ENCODE measurements at places on chromosomes 11 and 22.

DNA sequence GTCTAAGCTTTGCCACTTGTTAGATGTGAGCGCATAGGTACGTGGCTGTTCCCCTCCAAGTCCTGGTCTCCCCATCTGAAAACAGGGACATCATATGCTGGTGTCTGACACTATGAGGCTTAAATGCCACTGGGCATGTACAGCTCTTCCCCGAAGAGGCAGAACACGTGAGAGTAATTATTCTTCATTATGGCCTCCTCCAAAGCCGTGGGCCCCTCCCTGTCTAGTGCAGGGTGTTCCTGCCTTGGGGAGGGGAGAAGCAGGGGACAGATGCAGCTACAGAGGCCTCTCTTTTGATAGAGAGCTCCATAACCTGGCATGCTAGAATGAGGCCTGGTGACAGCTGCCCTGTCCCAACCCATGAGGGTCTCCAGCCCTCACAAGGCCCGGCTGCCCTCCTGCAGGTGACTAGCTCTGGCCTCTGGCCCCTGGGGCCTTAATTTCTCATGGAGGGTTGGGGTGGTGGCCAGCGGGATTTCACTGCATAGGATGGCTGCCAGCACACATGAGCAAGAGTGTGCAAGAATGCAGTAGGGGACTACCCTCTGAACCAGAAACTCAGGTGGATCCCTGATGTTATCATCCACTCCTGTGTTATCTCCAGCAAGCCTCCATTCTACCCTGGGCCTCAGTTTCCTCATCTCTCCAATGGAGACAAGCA is 334.6 kb downstream of the MN1 start:
- no peak for DNase-seq

DNA sequence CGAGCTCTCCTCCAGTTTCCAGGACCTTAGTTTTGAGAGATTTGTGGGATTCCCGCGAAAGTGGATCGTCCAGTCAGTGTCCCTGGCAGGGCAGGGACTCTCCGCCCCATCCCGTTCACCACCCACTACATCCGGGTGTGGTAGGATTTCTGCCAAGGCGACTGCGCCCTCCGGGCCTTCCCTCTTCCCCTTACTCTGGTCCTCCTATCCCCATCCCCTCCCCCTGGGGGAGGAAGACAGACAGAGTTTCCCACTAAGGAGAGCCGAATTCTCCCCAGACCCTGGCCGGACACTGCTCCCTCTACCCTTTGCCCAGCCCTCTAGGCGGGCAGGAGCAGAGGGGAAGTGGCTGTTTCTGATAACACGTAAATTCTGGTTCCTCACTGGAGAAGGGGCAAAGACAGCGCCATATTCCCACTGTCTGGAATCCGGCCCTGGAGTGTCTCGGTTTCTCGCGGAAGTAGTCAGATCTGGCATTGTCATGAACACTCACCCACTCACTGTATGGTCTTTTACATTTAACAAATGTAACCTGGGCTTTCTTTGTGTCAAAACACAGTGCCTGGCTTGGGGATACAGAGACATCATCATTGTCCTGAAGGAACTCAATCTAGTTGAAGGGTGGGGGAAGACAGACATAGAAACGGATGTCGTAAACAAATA is 1.1 kb upstream of the NECTIN1 start:
- DNase-seq = no peak

DNA sequence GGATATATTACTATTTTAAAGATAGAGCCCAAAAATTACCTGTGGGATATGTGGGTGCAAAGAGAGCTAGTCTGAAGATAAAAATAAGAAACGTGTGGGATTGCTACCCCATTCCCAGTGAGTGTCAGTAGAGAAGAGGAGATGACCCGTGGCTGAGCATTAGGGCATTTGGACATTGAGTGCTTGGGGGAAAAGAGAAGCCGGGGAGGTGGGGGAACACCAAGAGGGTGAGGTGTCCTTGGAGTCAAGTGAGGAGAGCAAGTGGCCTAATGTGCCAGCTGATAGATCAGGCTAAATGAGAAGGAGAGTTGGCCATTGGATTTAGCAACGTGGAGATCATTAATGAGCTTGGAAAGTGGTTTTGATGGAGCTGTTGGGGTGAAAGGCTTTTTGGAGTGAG is 1.2 kb downstream of the POLR2F start:
- DNase-seq = no peak

- DNase-seq = no peak
Measured at GRCh38 chr11:4103269-4103668, 8.7 kb downstream of the RRM1 start.

DNA sequence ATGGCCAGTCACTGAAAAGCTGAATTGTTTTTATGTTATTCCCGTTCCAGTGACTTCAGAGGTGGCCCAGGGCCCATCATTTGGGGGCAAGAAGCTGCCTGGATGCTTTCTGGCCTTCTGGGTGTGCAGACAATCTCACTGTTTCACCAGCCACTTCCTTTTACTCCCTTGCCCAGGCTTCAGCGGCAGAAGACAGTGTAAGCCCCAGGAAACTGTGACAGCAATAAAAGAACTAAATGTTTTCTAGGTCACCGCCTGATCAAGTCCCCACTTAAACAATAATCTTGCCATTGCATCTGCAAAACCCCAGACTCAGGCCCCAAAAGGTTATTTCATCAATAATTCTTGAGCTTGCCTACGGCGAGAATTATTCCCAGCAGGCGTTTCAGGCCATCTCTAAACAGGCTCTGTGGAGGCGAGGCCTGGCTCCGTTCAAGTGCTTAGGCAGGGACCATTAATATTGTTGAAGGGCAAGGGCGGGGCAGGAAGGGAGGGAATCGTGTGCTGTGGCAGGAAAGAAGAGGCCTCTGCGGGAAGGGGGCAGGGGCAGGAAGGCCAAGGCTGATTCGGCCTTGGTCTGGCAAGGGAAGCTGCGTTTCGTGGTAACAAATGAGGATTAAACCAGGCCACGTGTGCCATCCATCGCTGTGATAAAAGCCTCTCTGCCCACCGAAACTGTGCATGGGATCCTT is 252.3 kb downstream of the KIRREL3 start:
- no peak for DNase-seq

DNA sequence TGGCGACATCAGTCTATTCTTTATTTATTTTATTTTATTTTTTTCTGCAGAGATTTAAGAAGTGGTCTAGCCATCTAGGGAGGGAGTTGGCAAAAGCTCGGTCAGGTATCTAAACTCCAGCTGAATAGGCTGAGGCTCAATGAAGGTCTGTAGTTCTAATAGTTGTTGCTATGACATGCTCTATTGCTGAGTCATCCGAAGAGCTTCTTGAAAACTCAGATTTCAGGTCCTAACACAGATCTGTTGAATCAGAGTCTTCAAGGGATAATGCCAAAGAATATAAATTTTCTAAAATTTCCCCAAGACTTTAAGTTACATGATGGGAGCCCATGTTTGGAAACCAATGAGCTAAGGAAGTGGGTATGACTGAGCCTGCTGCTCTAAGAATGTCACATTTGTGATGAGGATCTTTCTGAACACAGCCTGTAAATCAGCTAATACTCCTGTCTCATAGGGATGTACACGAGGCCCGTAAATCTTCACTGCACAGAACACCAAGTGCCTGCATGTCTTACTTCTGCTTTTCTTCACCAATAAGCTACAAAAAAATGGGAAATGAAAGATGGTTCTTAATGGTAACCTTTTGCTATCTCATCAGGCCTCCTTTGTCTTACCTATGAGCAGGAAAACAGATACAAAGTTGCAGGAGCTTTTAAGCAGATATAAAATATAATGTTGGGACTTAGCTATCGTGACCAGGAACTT is 901.4 kb upstream of the API5 start:
- DNase-seq = no peak

GRCh38 chr22:19652316-19652715 is 62.0 kb upstream of the SEPTIN5 start:
- DNase-seq = no peak

DNA sequence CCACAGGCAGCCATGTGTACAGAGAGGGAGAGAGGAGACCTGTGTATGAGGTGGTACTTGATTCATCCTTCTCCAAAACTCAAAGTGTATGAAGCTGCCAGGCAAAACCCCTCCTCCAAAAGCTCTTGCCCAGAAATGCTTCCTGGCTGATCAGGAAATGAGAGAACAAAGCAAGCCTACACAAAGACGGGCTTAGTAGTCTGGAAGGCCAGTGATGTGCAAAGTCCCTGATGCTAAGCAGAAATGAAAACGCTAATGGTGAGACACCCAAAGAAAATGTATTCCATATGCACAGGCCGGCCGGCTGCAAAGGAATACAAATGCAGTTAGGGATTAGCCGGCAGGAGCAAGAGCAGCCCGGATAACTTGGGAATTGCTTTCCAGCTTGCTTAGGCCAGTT is 234.9 kb upstream of the CADM1 start:
- no peak for DNase-seq

GRCh38 chr22:42217752-42218280 is 52.6 kb downstream of the TCF20 start:
- no peak for DNase-seq

DNA sequence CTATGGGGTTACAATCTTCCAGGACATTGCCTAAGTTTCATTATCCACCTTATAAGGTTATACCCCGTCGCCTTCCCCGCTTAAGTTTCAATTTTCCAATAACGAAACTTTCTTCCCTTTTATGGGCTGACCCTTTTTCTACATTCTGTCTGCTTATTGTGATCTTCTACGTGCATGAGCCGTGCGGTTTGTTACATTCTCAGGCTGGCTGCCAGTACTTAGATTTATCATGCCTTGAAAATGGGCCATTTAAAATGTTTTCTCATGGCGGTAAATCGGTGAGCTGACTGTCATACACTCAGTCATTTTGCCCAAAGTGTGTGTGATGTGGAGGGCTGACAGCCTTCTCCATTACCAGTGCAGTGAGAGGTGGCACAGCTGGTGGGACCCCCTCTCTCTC is 23.3 kb downstream of the DGCR6L start:
- DNase-seq = no peak

- DNase-seq = no peak
Measured at GRCh38 chr11:10599388-10600175, 31.1 kb upstream of the LYVE1 start.

GRCh38 chr11:110921742-110922521 is 209.7 kb upstream of the ARHGAP20 start:
- DNase-seq = no peak

DNA sequence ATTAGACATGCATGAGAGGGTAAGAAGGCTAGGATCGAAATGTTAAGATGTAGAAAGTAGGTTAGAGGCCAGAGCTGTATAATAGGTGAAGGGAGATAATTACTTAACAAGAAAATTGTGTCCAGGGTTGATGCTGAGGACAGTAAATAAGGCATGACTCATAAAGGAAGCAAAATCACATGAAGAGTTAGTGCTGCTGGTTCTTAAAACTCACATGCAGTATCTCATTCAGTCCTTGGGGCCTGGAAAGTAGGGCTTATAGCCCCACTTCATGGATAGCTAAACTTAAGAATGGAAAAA is 130.2 kb downstream of the NCAM1 start:
- DNase-seq = no peak

DNA sequence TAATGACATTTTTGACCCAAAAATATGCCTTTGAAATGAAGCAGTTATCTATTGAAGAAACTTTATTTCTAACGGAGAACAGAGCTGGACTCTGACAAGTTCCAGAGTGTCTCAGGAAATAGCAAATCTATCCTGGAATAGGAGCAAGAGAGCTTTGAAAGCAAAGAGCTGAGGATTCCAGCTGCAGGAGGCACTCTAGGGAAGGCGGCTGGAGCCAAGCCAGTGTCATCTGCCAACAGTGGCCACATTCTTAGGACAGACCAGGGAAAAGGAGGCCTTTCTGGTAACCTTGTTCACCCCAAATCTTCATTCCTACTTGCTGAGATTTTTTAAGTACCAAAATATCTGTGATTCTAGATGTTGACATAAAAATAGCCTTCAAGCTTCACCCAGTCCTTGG is 493.5 kb upstream of the B3GAT1 start:
- no peak for DNase-seq

DNA sequence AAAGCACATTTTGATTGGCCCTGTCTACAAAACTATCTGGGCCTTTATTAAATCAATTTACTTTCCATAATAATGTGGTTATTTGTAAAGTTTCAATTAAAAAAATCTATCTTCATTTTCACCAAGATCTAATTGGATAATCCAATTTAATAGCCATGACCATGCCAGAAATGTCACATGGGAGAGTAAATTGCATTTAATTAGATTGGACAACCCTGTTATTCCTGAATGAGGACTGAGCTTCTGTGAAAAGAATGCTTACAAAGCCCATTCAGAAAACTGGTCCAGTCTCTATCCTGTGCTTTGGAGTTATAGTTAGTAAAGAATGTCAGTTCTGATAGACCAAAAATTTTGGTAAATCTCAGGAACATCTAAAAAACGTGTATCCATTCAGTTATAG is 541.9 kb upstream of the ANO5 start:
- DNase-seq = no peak

DNA sequence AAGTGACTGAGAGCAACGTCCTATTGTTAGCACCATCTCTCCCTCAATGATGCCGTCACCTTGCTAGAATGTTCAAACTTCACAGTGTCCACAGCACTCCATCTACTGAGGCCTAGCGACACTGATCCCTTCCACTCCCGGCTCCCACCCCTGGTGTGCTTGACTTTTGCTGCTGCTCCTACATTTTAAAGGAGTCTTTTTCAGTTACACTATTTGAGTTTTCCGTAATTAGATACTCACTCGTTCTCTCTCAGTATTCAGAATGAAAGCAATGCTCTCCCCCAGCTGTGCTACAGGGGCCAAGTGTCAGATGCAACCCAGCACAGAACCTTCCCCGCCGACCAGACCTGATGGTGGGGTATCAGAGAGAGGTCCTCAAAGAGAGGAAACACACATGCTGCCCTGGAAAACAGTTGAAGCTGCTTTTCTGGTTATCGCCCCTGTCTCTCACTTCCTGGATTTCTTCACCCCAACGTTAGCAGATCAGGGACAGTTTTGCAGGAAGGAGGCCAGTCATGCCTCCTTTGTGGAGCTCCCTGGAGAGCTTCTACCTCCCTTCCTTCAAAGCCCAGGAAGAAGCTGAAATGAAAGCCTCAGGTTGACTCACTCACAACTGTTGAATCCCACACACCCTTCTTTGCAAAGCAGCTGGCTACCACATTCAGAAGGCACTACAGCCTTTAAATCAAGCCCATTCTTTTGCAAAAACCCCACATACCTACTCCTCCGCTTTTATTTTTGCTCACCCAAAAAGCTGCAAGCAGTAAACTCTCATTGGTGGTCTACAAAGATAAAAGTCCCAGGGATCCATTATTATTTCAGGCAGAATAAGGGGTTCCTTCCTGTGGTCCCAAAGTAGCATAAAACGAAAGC is 23.5 kb downstream of the LARGE1 start:
- no peak for DNase-seq

- no peak for DNase-seq
Measured at GRCh38 chr11:81569999-81570398, 1163.7 kb downstream of the FAM181B start.

GRCh38 chr11:69035946-69036340 is 12.8 kb upstream of the TPCN2 start:
- DNase-seq = no peak
